ENCODE measurements at places on chromosomes 1 and 21. TPM values are rescaled to one million over a fixed set of nuclear protein-coding genes. Genes with fewer than 3 reads are reported as not detected.

CAMK1G gene
- total RNA-seq = 0.80 TPM

CELA3A gene
- not detected for total RNA-seq

CD164L2 gene
- total RNA-seq = not detected

CDA gene
- total RNA-seq = 33.8 TPM

AVPR1B gene
- not detected for total RNA-seq

PTPRU gene
- 20.8 TPM for total RNA-seq

FCRL5 gene
- 0.15 TPM for total RNA-seq

RAB42 gene
- total RNA-seq = 1.7 TPM

TAS1R1 gene
- 0.26 TPM for total RNA-seq

GJC2 gene
- 0.15 TPM for total RNA-seq

ZNF648 gene
- total RNA-seq = 0.35 TPM

NFASC gene
- 6.7 TPM for total RNA-seq

PRDM16 gene
- 0.44 TPM for total RNA-seq

LYPD8 gene
- not detected for total RNA-seq

ALPL gene
- total RNA-seq = 23.2 TPM
